ENCODE measurements at places on chromosomes 7 and 10. TPM values are rescaled to one million over a fixed set of nuclear protein-coding genes. Genes with fewer than 3 reads are reported as not detected.

DNA sequence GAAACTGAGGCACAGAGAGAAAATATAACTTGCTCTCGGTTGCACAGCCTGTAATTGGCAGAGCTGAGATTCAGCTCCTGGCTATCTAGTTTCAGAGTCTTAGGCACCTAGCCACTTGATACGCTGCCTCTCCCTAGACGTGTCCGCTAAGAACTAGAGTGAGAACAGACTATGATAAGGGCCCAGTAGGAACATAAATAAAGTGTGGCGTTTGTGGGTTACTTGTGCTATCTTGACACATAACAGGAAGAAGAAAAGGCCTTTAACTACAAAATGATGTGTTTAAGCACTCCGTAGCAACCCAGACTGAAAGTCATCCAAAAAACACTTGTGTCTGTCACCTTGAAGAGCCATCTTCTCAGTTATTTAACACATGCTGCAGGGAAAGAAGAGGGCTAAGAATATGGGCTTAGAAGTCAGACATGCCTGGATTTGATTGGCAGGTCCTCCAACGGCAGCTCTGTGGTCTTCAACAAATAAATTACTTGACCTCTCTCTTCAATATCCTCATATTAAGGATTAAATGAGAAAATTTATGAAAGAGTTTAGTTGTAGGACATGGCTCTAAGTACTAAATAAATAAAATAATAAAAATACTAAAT is 96.2 kb downstream of the SGMS1 start:
- peak; percentile 8 for DNase-seq

- no peak for DNase-seq
Observed at GRCh38 chr10:96708456-96708855, 11.9 kb downstream of the PIK3AP1 start.

The TMEM229A gene
- not detected for total RNA-seq

The ATRNL1 gene
- total RNA-seq = 8.4 TPM

GRCh38 chr10:32413513-32413912 is 32.4 kb upstream of the CCDC7 start:
- DNase-seq = peak; percentile 77

DNA sequence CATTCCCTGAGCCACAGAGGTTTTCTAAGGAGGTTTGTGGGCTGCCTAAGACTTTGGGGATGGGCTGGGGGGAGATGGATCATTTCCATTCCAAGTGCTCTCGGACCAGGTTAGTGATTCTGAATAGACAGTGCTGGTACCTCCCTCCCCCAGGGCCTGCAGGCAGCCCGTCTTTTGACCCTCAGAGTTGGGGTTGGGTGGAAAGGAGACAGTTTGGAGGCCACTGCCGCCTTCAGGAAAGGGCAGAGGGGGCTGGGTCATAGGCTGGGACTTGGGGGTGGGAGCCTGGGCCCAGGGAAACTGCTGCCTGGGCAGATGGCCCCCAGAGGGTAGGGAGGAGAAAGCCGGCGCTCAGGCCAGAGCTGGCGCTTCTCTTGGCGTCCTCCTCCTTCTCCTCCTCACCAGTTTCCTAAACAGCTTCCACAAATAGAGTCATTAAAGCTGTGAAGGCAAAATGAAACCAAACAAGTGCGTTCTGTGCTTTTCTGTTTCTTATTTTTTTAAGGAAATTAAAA is 4.4 kb downstream of the UNC5B start:
- DNase-seq = no peak

The TRPV5 gene
- not detected for total RNA-seq

The VWC2 gene
- not detected for total RNA-seq

DNA sequence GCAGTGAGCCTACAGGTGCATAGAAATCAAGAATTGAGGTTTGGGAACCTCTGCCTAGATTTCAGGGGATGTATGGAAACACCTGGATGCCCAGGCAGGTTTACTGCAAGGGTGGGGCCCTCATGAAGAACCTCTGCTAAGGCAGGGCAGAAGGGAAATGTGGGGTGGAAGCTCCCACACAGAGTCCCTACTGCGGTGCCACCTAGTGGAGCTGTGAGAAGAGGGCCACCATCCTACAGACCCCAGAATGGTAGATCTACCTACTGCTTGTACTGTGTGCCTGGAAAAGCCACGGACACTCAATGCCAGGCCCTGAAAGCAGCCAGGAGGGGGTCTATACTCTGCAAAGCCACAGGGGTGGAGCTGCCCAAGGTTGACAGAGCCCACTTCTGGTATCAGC is 533.5 kb downstream of the GPAM start:
- no peak for DNase-seq

The GPR15LG gene
- total RNA-seq = not detected

- DNase-seq = peak; percentile 77
Observed at GRCh38 chr10:124992462-124993344, 50.8 kb downstream of the ZRANB1 start.

GRCh38 chr10:4109469-4109868 is 324.5 kb upstream of the KLF6 start:
- no peak for DNase-seq

Data from fibroblast of villous mesenchyme (primary cell).